Effector memory CD8-positive, alpha-beta T cell (primary cell): ENCODE measurements at places on chromosomes 7 and 10.

GRCh38 chr7:116122972-116123595 is 87.3 kb upstream of the TES start:
- DNase-seq = no peak

DNA sequence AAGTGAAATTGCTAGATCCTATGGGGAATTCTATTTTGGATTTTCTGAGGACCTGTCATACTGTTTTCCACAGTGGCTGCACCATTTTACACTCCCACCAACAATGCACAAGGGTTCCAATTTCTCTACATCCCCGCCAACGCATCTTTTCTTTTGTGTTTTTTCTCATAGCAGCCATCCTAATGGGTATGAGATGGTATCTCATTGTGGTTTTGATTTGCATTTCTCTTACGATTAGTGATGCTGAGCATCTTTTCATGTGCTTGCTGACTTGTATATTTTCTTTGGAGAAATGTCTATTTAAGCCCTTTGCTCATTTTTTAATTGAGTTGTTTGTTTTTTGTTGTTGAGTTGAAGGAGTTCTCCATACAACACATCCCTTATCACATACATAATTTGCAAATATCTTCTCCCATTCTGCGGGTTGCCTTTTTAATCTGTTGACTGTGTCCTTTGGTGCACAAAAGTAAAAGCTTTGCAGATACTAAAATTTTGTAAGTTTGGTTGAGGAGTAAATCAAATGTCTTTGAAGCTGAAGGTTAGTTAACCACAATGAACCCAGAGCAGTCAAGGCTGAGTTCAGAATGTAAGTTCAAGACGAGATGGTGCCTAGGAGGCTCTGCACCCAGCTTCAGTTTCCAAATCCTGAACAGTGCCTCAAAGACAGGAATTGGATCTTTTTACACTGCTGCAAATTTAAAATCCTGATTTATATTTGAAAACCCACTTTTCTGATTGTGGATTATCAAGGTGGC is 195.4 kb downstream of the COBL start:
- no peak for DNase-seq

- DNase-seq = no peak
Measured at GRCh38 chr10:90741926-90742565, 115.8 kb downstream of the HTR7 start.

DNA sequence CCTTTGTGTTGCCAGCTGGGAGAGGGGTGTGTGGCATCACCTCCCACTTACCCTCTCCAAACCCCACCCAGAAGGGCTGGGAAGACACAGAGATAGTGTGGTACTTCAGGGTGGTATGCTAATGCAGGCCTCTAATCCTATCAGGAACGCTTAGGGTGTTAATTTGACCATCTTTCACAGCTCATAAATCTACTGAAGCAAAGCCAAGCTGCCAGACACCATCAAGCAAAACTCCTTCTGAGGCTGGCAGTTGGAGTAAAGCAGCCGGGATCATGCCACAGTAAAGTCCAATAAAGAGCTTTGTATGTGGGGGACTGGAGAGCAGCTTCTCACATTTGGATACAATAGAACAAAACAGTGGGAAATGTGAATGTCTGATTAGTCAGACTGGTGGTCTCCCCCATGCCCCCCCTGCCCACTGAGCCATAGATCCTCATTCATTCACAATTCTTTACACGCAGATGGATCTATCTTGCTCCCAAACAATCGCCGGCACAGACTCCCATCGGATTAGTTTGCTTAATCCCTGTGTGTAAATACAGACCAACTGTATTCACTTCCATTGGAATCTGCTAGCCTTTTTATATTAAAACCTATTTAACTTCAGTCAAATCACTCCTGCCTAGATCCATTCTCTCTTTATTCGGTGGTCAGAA is 29.6 kb downstream of the FGFBP3 start:
- no peak for DNase-seq

GRCh38 chr10:5971886-5972285 is 5.5 kb downstream of the IL15RA start:
- DNase-seq = no peak

DNA sequence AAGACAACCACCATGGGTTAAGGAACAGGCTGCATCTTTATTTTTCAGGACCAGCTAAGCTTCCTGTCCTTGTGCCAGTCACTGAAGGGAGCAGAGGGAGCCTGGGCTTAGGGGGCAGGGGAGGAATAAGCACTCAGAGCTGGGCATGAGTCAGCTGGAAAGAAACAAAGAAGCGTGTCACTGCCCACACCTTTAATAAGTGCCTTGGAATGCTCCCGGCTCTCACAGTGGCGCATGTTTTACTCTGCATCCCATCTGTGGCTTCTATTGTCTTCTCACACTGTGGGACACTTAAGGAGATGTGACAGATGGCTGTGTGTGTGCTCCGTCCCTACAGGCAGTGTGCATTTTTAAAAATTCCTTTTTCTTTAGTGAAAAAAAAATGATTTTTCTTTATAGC is 71.7 kb downstream of the MTURN start:
- no peak for DNase-seq

DNA sequence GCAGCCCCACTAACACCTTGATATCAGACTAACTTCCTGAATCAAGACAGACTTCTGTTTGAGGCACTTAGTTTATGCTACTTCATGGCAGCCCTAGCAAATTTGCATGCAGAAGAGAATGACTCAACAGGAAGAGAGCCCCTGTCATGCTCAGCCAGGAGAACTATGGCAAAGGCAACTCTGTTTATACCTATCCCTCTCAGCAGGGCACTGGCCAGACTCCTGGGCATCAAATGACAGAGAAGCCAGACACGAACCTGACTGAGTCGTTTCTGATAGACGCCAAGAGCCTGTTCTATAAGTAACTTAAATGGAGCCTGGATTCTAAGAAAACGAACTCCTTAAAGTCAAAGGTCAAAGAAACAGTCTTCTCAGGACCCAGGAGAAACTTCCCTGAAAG is 50.9 kb upstream of the UNC5B start:
- no peak for DNase-seq

DNA sequence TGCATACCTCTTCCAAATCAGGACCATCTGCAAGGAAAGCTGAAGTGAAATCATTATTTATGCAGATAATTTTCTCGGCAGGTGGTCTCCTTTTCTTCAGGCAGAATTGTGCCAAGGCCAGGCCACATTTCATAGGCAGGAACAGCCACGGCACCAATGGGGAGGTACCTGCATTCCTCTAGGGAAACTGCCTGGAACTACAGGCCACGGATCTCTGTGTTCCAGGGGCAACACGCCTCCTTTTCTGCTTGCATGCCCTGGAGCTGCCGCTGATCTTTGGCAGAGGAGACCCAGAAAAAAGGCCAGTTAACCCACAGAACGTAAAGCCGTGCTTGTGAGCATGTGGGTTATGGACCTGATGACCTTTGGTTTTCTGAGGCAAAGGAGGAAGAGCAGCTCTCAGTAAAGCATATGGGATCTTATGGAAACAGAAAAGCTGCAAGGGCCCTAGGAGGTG is 111.2 kb upstream of the KIAA1217 start:
- DNase-seq = no peak

DNA sequence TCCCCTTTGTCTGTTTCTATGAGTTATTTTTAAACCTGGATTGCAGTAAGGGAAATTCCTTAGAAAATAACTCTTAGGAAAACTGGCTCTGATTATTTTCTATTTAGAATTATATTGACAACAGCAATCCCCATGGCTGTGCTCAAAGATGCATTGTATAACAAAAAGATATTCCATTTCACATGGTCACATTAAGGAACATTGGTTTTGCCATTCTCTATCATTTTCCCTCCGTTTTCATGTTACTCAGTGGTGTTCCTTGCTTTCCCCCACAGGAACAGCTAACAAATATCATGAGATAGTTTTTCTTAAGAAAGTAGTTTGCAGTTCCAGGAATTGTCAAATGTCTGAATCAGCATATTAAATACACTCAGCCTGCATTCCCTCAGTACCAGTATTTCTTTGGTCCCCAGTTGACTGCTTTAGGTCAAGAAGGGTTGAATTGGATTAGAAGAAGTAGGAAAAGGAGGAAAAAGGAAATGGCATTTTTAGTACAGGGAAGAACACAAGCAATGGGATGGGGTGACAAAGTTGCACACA is 436.7 kb downstream of the TNS3 start:
- DNase-seq = no peak

GRCh38 chr10:102113956-102114857 is 6.0 kb downstream of the LDB1 start:
- DNase-seq = no peak

GRCh38 chr10:114043532-114044246 is at the start of gene ADRB1:
Gene ADRB1, plus strand, starts transcription at chr10:114043866. Its CDS starts 267 bp downstream, at chr10:114044133.
- peak; percentile 21 for DNase-seq

- DNase-seq = no peak
Measured at GRCh38 chr7:106610996-106611886, 49.7 kb downstream of the CCDC71L start.
